CD4-positive, alpha-beta T cell treated with Interleukin-6 at 100 ng/mL for 8 hours (primary cell): ENCODE measurements at places on chromosomes 12 and 14.

DNA sequence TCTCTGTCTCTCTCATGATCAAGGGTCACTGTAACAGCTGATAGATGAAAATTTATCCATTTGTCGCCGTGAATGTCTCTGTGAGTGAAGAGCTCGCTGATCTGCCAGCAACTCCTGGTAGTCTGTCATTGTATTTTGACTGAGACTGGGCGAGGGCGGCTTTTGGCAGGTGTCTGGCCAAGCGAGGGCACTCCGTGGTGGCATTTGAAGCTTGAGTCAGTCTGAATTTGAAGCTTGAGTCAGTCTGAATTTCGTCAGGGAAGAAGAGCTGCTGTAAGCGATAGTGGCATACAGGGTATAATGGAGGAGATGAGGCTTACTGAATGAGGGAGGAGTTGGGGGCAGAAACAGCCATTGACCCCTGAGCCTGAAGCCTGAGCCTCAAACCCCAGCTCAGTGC is 56.8 kb upstream of the FAM181A start:
- no peak for DNase-seq

- no peak for DNase-seq
Observed at GRCh38 chr12:109999983-110000505, 814 bp downstream of the ANKRD13A start.

GRCh38 chr12:26434299-26435068 is 239.1 kb downstream of the SSPN start:
- DNase-seq, result no peak

- no peak for DNase-seq
Observed at GRCh38 chr12:115763982-115764621, 513.4 kb downstream of the MED13L start.

DNA sequence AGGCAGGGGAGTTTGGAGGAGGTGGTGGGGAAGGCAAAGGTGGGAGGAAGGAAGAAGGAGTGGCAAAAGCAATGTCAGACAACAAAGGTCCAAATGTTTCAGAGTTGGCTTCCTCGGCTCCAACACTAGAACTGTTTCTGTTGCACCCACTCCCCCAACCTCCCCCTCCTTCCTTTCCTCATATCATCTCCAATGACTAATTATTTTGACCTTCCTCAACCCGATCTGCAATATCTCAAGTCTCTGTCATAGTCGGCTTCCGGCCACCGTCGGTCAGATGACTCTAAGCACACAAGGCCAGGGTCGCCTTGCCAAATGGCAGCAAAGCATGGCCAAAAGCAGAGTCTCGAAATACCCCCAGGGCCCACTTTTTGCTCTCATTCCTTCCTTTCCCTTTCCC is 637.0 kb upstream of the TBX3 start:
- DNase-seq, result no peak

DNA sequence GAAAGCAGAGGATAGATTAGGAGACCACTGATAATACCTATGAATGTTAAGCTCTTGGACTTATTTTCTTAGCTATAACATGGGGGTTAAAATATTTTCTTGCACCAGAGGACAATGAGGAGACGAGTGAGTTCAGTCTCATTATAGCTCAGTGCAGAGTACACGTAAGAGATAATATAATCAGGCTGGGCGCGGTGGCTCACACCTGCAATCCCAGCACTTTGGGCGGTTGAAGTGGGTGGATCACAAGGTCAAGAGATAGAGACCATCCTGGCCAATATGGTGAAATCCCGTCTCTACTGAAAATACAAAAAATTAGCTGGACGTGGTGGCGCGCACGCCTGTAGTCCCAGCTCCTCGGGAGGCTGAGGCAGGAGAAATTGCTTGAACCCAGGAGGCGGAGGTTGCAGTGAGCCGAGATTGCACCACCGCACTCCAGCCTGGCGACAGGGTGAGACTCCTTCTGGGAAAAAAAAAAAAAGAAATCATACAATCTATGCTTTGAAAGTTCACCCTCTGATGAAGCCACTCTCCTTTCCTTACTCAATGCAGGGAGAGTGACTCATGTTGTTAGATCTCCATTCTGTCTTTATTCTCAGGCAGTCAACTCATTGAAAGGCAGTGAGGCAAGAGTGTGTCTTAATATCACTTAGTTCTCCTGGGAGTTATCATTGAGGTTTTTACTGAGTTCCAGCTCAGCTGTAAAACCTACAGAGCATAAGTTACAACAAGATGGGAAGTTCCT is 134.2 kb downstream of the SYNE2 start:
- no peak for DNase-seq
